NCI-H226 (cell line): ENCODE measurements at places on chromosomes 6 and 20.

DNA sequence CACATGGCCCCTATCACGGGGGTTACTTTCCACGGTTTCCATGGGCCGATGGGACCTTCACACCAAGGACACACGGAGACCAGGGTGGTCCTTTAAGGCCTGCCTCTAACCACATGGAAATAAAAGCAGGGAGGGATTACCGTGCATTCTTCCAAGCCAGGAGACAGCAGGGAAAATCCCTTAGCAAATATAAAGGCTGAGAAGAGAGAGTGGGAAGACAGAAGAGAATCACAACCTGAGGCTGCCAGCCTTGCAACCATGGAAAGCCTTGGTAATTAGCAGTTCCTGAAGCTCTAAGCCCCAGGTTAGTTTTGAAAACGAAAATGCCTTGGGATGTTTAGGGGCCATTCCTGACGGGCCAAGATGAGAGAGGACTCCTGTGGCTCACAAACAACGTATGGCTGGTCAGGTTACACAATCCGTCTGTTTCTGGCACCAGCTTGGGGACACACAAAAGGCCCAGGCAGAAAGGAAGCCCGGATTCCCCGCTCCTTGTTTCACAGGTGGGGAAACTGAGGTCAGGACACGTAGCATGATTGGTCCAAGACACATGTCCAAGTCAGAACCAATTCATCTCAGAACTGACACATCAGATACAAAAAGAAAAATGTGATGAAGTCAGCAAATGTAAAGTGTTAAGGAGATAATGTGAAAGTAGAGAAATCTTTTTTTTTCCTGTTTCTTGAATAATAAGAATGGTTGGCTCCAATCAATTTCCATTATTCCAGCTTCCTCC is 2.8 kb downstream of the PREX1 start:
- no peak for DNase-seq

- no peak for DNase-seq
Measured at GRCh38 chr6:143676437-143677045, 1.2 kb upstream of the PHACTR2 start.

DNA sequence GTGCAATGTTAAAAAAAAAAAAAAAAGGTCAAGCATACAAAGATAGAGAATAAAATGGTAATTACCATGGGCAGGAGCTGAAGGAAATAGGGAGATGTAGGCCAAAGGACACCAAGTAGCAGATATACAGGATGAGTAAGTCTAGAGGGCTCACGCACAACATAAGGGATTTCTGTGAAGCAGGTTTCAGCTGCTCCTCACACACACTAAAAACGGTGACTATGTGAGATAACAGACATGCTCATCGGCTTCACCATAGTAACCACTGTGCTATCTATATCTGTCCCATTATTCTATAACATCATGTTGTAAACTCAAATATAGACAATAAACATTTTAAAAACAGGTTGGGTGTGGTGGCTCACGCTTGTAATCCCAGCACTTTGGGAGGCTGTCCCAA is 11.6 kb downstream of the SNHG17 start:
- no peak for DNase-seq

GRCh38 chr6:112626468-112627082 is 279.4 kb downstream of the RFPL4B start:
- DNase-seq = no peak

DNA sequence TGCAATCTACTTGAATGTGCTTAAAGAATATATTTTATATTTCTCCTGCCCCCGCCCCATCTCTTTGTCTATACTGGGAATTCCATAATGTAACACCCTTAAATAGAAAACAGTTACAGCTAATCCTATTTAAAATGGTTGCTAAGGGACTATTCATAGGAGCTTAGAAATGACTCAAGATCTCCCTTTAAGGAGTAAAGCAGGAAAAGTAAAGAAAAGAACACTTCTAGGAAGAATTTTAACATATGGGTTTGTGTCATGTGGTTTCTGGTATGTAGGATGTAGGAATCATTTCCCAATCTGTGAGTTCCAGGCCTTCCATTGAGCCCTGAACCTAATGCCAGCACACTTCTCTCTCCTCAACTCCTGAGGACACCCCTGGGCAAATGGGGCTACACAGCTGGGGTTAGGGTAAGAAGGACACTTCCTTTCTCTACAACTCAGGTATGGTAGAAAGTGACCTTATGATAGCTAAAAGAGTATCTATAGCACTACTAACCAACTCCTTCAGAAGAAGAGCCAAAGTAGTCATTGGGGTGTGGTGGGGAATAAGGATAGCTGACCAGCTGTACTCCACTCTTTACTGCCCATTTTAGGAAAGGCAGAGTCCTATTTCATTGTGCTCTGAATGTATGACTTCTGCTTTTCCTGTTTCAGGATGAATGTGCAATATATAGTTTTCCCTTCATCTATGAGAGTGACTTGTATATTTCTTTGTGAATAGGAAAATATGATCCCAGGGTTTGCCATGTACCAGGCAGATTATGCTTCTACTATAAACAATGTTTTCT is 27.3 kb downstream of the RIMS1 start:
- DNase-seq = no peak

DNA sequence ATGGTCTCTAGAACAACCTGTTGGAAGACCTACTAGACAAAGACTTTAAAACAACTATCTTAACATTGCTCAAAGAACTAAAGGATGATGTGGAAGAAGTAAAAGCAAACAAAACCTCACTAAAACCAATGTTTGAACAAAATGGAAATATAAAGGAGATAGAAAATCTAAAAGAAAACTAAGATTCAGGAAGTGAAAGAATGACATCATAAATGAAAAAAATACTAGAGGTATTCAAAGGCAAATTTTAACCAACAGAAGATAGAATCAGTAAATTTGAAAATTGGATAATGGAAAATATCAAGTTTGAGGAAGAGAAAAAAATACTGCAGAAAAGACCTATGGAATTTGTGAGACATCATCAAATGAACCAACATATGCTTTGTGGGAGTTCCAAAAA is 914.1 kb upstream of the GJE1 start:
- DNase-seq = no peak

DNA sequence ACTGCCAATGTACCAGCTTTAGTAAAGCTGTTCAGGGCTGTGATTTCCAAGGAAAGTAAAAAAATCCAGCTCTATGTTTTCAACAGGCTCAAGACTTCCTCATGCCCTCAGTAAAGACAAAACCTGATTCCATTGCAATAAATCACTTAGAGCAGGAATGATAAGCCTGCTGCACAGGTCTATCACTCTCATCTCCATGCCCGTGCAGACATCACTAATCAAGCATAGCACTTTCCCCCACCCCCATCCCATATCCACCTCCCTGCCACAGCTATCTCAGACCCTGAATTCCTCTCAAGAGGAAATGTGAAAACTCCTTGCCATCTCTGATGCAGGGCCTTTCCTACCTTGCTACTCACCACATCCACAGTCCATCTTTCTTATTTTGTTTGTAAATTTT is 554.9 kb downstream of the MAFB start:
- DNase-seq = no peak

DNA sequence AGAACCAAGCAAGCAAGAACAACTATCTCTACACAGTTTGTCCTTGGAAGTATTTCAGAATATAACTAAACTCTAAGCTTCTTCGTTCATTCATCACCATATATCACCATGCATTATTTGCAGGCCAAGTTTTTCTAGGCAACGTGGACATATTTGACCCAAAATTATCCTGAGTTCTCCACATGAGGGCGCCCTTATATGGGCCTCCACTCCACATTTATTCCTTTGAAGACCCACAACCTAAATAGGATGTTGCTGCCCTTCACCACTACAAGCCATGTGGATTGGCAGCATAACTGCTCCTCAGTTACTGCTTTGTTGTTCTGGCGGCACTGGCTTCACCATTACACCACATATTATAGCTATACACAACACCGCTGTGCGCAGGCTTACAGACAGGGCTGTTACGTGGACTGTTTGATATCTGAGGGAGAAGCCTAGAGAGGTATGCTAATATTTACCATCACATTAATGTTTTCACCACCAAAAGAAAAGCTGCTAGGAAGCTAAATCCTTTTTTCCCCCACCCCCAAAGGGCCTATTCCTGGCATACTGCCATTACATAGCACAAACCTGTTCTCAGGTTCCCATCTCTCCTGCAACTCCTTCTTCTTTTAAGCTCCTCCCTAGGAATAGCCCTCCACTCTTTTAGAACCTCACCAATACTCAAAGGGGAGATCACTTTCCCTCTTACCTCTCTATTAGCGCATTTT is 411.7 kb downstream of the C6orf118 start:
- no peak for DNase-seq

DNA sequence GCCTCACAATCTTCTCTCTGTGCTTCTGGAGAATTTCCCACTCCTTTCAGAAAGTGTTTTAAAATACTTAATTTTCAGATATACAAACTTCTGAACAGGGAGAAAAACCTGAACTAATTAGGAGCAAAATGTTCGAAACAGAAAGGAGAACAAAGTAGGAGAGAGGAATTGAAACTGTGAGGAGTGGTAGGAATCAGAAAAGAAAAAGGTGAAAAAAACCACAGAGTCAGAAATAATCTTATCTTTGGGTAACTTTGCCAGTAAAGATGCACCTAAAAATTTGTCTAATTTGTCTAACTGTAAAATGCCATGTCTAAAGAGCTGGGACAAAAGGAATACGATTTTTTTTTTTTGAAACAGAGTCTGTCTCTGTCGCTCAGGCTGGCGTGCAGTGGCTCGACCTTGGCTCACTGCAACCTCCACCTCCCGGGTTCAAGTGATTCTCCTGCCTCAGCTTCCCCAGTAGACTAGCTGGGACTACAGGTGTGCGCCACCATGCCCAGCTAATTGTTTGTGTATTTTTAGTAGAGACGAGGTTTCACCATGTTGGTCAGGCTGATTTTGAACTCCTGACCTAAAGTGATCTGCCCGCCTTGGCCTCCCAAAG is 4.7 kb upstream of the RIPOR2 start:
- no peak for DNase-seq

- DNase-seq = no peak
Measured at GRCh38 chr20:58586565-58587093, 64.5 kb upstream of the STX16 start.

GRCh38 chr20:57387463-57387862 is 3.7 kb upstream of the RBM38 start:
- no peak for DNase-seq

DNA sequence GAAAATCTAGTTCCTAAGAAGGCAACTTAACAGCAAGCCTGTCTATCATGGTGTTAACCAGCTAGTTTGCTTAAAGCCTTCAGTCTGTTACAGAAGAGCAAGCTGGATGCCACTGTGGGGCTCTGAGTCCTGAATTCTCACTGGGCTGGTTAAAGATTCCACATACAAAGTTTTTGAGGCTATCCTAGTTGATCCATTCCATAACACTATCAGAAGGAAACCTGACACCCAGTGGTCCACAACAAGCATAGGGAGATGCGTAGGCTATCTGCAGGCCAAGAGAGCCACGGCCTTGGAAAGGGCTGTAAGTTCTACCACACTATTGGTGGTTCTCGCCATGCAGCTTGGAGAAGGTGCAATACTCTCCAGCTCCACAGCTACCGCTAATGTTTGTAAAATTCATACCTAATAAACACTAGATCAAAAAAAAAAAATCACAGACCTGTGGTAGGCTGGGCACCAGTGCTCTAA is 420 bp upstream of the MCCD1 start:
- no peak for DNase-seq

DNA sequence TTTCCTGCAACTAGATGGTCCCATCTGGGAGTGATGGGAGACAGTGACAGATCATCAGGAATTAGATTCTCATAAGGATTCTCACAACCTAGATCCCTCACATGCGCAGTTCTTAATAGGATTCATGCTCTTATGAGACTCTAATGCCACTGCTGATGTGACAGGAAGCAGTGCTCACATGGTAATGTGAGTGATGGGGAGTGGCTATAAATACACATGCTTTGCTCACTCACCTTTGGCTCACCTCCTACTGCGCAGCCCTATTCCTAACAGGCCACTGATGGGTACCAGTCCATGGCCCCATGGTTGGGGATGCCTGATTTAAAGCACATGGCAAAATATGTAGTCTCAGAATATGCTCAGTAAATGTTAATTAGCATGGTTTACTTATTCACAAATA is 80.6 kb upstream of the MBOAT1 start:
- DNase-seq = no peak

- no peak for DNase-seq
Measured at GRCh38 chr20:48656661-48657211, 171.1 kb downstream of the PREX1 start.

- no peak for DNase-seq
Measured at GRCh38 chr6:107679457-107679856, 144.7 kb downstream of the SCML4 start.

GRCh38 chr6:23681743-23682142 is 444.3 kb upstream of the NRSN1 start:
- no peak for DNase-seq

DNA sequence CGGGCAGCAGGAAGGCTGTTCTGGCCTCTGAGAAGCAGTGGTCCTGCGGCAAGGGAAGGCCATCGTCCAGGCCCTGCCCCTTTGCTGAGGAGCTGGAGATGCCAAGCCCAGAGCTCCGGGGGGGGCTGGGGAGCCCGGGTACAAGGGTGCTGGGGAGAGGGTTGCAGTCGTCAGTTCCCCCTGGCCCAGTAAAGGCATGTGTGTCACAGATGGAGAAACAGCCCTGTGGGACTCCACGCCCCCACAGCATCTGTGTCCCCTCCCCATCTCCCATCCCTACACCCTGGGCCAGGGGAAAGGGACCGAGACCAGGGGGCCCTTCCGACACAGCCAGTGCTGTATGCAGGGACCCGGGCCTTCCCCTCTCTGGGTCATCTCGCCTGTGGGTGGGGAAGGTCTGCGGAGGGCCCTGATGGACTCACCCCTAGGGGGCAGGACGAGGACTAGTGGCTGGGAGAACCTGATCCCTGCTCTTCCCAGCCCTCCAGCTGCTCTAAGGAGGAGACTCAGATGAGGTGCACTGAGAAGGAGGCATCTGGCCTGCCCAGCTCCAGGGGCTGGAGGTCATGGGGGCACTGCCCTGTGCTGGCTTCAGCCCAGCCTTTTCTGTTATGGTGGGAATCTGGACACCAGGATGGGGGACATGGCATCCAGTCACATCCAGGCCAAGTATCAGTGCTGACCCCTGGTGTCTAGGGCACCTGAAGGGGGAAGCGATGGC is 609 bp downstream of the MYL9 start:
- DNase-seq = peak; percentile 47

- DNase-seq = no peak
Measured at GRCh38 chr20:3658019-3658715, 5.0 kb downstream of the GFRA4 start.

GRCh38 chr20:25296094-25297093 is 48.5 kb downstream of the PYGB start:
- peak; percentile 17 for DNase-seq

DNA sequence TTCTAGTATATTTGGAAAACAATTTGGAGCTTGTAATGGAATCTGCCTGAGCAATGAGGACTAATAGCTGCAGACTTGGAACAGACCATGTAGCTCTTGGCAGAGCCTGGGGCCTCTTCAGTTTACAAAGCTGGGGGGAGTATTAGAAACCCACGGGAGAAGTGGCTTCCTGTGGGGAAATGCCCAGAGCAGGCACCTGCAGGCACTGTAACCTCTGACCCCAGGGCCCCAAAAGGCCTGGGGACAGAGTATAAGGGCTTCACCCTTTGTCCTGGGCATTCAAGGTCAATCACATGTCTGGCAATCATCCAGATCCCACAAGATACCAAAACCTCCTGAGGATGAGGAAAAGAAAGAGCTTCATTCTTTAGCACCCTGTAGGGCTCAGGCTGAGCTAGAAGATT is 19.4 kb downstream of the PKIG start:
- peak; percentile 23 for DNase-seq
